Bronchial smooth muscle cell (primary cell): ENCODE measurements at places on chromosomes 7 and 10. TPM values are rescaled to one million over a fixed set of nuclear protein-coding genes. Genes with fewer than 3 reads are reported as not detected.

Gene SKIDA1
- 0.47 and 0.60 TPM in 2 replicates for total RNA-seq

Gene GPNMB
- 264 and 417 TPM in 2 replicates for total RNA-seq

Gene CHST3
- 13.4 and 16.9 TPM in 2 replicates for total RNA-seq

Gene CLEC5A
- not detected in 2 replicates for total RNA-seq

Gene PDE6C
- not detected in 2 replicates for total RNA-seq

Gene MCM10
- total RNA-seq, result 0.34 and 1.3 TPM in 2 replicates

Gene HOXA3
- 1.3 and 2.4 TPM in 2 replicates for total RNA-seq

Gene CYP26C1
- total RNA-seq, result under 0.01 TPM in 2 replicates

Gene TAS2R3
- total RNA-seq, result 1.3 and 1.5 TPM in 2 replicates

Gene PRSS37
- not detected in 2 replicates for total RNA-seq

Gene SPOCK2
- total RNA-seq, result 0.95 and 2.0 TPM in 2 replicates

Gene MMP21
- not detected in 2 replicates for total RNA-seq

Gene SLC29A3
- total RNA-seq, result 0.63 and 1.4 TPM in 2 replicates

Gene GOLGA7B
- not detected in 2 replicates for total RNA-seq
